ENCODE measurements at places on chromosomes 2 and 18.

DNA sequence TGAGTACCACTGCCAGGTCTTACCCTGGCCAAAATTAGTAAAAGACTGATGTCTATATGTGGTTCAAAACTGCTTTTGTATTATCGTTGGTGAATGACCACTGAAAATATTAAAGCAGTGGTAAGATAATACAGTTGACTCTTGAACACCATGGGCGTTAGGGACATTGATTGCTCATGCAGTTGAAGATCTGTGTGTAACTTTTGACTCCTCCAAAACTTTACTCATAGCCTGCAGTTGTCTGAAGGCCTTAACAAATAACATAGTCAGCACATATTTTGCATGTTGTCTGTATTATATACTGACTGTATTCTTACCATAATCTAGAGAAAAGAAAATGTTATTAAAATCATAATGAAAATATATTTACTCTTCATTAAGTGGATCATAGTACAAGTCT, 5.8 kb upstream of the ANKRD12 start:
- peak; percentile 26 for DNase-seq

DNA sequence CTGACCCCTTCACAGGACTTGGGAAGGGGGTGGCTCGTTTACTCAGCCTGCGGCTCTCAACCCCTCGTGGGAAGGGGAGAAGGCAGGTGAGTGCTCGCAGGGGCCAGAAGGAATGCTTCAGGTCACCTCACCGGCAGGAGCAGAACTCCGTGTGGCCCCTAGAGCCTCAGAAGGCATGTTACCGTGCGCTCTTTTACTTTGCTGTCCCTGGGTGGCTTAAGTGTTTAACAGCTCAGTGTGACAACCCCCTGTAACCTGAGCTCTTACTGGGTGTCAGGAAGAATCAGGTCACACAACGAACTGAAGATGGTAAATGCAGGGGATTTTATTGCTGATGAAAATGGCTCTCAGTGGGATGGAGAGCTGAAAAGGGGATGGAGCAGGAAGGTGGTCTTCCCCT, 1235.4 kb downstream of the LRP1B start:
- no peak for DNase-seq

- peak; percentile 86 for DNase-seq
Measured at GRCh38 chr2:219249203-219249980, 3.7 kb upstream of the TUBA4B start.

GRCh38 chr2:20169796-20170703, 54.9 kb downstream of the SDC1 start:
- DNase-seq = no peak

DNA sequence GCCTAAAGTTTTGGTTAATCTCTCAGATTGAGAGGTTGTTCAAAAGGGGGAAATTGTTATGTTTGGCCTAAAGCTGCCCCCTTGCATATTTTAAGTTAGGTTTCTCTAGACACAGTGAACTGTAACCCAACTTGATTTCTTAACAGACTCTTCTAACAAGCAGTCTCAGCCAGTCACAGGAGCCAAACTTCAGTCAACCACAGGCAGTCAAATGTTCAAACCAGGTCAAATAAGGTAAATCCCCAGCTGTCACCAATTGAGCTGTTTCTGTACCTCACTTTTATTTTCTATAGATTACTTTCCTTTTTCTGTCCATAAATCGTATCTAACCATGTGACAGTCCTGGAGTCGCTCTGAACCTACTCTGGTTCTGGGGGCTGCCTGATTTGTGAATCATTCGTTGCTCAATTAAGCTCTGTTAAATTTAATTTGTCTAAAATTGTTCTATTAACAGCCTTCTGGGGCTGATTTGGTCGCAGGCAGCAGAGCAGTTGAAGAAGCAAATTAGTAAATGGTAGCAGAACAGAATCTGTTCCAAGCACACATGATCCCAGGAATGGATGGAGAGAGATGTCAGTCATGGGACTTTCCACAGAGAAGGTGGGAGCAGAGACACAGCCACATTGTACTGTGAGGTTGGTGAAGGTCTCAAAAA, 16.4 kb upstream of the NFU1 start:
- DNase-seq = no peak

DNA sequence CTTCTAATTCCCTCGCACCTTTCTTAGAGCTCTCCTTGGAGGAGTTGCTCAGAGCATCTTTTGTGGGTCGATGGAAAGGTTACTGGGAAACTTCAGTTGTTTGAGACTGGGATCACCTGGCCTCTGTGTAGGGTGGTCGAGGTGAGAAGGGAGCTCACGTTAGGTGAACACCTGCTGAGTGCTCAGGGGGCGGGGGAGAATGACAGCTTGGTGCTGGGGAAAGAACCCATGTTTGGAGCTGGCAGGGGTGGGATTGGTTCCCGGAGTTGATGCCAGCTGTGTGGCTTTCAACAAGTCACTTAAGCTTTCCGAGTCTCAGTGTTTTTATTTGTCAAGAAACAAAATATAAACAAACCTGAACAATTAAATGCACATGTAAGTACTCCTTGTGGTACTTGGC, 122.3 kb downstream of the GLI2 start:
- DNase-seq = no peak

DNA sequence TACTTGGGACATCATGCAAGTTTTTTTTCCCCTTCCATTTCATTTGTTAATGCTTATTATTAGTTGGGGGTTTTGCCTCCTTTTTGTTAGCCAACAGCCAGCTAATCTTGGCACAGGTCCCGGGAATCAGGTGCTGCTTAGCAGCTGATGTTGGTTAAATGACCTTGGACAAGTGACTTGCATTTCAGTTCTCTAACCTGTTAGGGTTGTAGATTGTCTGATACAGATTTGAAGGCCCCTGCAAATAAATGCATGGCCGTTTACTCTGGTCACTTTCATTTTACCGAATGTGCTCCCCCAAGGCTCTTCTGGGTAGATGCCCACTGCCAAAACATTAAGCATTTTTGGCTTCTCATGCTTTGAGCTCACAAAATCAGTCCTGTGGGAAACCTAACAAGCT, 120.9 kb downstream of the SPTBN1 start:
- DNase-seq = no peak

DNA sequence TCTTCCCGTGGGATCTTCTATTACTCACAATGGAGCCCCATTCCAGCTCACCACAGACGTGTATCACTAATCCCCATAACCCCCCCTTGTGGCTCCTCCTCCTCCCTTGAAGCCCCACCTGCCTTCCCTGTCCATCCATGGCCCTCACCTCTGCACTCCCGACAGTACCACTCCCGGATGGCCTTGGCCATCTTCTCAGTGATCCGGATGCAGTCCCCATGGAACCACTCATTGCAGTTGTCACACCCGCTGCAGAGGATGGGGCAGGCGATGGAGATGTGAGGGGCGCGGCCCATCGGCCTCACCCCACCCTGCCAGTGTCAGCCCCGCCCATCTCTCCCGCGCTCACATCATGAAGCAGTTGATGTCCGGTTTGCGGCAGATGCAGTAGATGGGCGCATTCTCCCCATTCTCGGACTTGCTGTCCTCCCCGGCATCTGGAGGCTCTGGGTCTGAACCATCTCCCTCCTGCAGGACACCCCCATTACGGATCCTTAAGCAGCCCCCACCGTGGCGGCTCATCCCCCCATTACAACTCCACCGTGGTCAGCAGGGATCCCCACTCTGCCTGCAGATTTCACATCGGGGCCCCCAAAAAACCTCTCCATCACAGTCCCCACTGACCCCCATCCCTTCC, 983 bp downstream of the CXXC1 start:
- peak; percentile 34 for DNase-seq

GRCh38 chr2:183752571-183752970, 628.3 kb downstream of the NUP35 start:
- no peak for DNase-seq

- peak; percentile 18 for DNase-seq
Measured at GRCh38 chr2:218448934-218449333, 30.0 kb downstream of the VIL1 start.

DNA sequence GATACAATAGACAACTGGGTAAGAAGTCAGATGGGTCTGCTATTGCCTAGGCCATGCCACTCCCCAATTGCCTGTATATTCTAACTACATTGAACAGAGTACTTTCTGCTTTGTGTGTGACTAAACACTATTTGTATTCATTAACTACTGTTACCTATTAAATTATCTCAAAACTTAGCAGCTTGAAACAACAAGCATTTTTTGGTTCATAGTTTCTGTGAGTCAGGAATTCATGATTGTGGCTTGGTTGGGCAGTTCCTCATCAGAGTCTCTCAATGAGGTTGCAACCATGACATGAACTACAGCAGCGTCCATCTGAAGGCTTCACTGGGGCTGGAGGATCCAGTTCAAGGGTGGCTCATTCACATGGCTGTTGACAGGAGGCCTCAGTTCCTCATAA, 205.7 kb downstream of the EN1 start:
- DNase-seq = peak; percentile 15

DNA sequence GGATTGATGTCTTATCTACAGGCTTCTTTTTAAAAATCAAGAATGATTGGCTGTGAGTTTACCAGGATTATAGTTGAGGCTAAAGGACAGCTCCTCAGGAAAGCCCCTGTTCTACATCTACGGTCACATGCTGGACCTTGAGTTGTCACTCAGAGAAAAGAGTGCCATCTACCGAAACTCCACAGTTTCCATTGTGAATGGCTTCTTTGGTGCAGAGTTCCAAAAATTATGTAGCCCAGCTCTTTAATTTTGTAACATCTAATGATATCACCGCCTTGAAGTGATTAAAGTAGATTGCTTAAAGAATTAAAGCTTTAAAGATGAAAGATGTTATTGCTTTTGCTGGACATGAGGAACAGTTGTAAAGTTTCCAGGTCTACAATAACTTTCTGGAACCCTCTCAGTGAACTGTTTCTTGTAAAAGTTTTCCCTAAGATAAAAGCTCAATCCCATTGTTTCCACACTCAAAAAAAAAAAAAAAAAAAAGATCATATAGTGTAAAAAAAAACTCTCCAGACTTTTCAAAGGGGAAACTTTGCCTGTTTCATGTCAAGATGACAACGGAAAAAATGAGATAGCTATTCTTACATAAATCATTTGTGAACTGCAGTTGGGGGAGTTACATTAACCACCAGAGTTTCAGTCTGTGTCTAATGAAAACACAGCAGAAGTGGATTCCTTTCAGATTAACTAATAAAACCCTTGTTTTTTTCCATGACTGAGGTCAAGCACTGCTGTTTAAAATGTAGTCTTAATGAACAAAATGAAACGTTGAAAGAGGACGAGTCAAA, 4.3 kb downstream of the COL3A1 start:
- peak; percentile 92 for DNase-seq

GRCh38 chr2:29742656-29743055, 178.7 kb downstream of the ALK start:
- no peak for DNase-seq

- DNase-seq = no peak
Measured at GRCh38 chr2:239825705-239825979, 199.5 kb downstream of the NDUFA10 start.

DNA sequence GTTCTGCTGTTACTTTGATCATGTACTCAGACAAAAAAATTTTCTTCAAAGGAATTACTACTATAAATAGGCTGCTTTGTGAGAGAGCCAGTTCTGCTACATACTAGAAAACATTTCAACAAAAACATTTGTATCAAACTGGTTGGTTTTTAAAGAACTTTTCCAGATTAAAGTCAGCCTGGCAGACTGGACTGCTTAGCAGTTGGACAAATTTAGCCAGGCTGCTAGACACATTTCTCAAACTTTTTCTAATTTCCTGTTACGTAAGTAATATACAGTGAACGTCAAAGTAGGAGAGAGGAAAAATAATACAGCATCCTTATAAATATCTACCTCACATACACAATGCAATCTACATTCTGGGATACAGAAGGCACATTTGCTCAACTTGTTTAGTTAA, 109.5 kb downstream of the SP3 start:
- DNase-seq = no peak
